SW480 (cell line): ENCODE measurements at places on chromosomes 5 and 9.

- DNase-seq = no peak
Measured at GRCh38 chr5:24598956-24599355, 45.8 kb downstream of the CDH10 start.

- no peak for DNase-seq
Measured at GRCh38 chr5:34488984-34489383, 167.1 kb upstream of the RAI14 start.

- DNase-seq = no peak
Measured at GRCh38 chr9:122819326-122819725, 9.1 kb downstream of the PDCL start.

DNA sequence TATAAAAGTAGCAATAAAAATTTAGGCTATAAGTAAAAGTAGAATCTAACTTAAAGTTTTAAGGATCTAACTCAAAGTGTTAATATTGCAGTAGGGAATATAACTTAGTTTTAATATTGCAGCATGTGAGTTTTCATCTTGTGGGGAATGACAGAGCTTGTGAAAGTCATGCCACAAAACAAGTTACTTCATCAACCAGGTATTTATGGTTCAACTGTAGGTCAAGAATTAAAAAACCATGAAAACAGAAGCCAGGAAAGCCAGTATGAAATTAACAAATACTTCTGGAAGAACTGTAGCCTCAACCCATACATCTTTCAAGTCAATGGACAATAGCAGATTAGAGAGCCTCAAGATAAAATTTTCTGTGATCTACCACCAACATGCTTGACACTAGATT is 19.0 kb downstream of the HMGCS1 start:
- DNase-seq = no peak

- peak; percentile 55 for DNase-seq
Measured at GRCh38 chr5:17190242-17190778, 27.1 kb upstream of the BASP1 start.

DNA sequence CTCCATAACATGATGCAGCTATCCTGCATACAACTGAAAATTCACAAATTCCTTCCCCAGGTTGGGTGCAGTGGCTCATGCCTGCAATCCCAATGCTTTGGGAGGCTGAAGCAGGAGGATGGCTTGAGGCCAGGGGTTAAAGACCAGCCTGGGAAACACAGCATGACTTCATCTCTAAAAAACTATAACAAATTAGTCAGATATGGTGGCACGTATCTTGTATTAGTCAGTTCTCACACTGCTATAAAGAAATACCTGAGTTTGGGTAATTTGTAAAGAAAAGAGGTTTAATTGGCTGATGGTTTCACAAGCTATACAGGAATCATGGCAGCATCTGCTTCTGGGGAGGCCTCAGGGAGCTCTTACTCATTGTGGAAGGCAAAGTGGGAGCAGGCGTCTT is 56.4 kb upstream of the DAPK1 start:
- DNase-seq = no peak

DNA sequence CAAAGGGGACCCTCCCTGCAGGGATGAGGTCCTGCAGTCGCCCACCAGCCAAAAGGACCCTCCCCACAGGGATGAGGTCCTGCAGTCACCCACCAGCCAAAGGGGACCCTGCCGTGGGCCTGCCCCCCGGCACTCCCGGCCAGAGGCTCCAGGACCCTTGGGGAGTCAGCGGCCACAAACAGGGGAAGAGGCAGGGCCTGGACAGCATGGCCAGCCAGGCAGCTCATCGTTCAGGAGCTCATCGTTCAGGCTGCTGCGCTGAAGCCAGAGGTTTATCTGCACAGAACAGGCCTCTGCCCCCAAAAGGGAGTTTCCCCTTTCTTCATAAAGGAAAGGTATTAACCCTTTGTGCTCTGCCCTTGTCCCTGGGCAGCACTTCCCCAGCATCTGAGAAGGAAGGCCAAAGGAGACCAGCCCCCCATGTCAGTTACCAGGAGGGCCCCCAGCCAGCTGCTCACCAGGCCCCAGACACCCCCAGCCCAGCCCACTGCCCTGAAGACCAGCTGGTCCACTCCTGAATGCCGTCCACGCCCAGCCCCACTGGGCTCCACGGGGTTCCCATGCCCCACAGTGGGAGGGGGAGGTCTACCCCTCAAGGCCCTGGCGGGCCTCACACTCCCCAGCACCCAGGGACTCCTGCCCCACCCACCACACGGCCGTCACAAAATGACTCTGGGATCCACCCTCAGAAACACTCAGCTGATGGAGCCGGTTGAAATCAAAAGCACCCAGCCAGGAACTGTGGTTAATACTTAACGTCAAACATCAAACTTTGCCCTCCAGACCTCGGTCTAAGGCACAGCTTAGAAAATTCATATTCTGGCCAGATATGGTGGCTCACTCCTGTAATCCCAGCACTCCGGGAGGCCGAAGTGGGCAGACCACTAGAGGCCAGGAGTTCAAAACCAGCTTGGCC is 6.3 kb downstream of the SLC12A7 start:
- DNase-seq = peak; percentile 68

GRCh38 chr5:172059661-172060100 is 53.2 kb upstream of the FBXW11 start:
- DNase-seq = no peak

DNA sequence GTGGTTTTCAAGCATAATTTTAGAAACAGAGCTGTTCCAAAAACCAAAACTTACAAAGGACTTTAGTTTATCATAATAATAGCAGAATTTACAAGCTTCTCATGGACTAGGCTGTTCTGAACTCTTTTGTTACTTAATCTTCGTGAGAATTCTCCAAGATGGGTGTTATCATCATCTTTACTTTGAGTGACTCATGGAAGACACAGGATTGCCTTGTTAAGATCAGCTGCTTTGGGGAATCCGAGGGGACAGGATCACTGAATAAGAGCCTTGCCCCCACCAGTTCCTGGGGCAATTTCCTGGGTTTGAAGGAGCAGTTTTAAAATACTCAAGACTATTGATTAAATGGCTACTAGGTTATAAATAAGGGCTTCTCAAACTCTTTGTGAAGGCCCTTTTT is 80.5 kb downstream of the CFAP90 start:
- no peak for DNase-seq

DNA sequence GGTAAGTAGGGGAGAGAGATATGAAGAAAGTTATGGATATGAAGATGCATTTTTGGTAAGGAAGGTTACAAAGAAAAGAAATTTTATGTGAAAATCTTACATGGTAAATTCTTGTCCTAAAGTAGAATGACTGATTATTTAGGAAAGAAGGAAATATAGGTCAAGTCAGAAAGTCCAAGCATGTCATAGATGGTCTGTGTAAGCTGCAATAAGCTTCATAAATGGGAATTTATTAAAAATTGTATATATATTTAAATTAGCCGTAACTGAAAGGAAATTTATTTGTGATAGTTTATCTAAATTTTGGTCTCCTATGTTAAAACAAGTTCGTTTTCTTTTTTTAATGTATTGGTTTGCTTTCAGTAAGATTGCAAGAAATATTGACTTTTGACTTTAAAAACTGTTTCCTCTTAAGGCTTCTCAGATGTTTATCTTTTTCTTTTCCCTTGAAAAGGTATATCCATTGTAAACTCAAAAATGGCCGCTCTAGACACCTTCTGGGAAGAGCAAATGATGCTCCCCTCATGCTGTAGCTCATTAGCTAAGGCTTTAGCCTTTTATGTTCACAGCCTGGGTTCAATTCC is 46.8 kb upstream of the HAPLN1 start:
- DNase-seq = no peak

DNA sequence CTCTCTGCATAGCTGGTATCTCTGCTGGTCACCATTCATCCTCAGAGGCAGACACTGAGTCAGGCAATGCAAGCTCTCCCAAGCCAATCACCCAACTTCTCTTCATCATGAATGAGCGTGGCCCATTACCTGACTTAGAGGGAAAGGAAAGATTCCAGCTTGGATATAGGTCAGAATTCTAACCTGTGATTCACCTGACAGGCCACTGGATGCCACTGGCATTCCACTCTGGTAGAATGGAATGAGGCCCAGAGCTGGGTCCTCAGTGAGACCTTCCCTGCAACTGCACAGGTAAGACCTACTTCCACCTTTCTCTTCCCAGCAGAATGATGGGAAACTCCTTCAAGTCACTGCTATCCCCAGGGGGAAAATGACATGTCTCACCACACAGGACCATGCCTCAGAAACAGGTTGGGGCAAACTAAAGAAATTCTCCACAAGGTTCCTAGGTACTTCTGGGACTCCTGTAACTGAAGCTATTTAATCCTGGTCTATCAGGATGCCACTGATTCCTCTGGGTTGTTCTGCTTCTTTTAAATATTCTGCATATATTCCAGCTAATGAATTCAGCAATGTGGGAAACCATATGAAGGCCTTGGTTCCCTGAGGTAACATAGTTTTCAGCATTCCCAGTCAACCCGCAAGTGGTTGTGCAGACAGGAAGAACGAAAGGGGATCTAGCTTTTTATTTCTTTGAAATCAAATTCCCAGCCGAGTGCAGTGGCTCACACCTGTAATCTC is 62.0 kb downstream of the SUSD1 start:
- DNase-seq = peak; percentile 69

DNA sequence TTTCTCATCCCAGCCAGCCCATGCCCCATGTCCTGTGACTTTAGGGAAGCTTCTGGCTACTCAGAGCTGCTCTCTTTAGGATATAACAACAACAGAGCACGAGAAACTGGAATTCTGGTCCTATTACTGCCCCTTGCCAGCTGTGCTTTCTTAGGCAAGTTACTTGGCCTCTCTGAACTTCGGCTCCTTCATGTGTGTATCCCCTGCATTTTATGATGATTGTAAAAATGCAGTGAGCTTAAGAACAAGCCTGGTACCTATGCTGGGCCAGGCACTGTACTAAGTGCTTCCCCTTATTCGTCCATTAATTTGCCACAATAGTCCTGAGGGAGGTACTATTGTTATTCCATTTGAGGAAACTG is 54.5 kb downstream of the ABCA1 start:
- DNase-seq = no peak
